ENCODE measurements at places on chromosomes 6 and 20.

DNA sequence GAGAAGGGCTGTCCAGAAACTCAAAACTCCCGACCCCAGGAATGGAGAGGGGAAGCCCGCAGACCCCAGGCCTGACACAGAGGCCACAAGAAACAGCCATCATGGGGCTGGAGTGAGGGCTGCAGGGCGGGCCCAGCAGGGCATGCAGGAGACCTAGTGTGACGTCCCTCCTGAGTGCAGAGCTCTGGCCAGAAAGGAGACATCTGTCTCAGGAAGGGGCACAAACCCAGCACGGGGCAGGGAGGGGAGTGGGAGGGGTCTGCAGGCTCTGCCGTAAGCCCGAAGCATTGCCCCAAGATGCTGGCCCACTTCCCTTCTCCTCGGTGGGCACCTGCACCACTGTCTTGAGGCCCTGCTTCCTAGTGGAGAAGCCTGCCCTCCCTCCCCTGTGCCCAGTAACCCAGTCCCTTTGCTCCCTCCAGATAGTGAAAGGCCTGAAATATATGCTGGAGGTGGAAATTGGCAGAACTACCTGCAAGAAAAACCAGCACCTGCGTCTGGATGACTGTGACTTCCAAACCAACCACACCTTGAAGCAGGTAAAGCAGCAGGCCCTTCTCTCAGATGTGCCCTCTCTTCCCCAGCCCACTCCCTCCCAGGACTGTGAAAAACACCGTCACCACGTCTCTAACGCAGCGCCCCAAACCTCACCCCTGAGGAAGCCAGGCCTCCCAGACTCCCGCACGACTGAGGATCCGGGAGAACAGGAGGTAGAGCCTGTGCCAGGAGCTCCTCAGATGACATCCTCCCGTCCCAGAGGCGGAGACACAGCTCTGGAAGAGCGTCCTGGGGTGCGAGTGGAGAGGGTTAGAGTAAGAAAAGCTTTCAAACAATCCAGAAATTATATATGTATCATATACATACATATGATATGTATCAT is 9.7 kb downstream of the CST7 start:
- DNase-seq, result no peak

DNA sequence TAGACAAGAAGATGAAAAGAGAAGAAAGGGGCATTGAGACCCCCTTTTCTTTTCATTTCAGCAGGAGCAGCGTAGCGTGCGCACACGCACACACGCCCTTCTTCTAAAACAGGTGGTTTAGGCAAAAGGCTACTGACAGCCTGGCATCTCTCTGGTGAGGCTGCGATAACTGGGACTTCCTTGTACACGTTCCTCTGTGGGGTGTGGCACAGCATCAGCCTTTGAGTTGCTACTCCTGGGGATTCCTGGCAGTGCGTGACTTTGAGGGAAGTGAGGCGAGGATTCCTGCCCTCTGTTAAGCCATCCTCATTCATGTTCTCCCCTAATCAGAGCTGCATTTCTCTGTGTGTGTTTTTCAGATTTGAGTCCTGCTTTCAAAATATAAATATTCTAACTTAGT is 94.7 kb downstream of the TMEM170B start:
- DNase-seq, result no peak

DNA sequence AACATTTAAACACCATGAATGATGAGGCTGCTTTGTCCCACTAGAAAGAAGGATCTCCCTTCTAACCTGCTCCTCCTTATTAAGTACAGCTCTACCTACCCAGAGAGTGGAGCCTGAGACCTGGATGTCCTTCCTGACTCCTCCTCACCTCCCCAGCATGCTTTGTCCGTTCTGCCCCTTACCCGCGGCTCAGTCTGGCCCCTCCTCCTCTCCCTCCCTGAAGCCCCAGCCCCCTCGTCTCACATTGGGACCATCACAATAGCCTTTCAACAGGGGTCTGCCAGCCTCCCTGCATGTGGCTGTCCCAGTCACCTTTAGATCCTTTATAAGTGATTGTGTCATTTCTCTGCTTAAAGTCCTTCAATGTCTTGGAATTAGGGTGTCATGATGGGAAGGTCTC is 72.5 kb downstream of the DZANK1 start:
- no peak for DNase-seq

GRCh38 chr6:92847988-92848387 is 571.4 kb downstream of the EPHA7 start:
- DNase-seq, result no peak

- DNase-seq, result no peak
Measured at GRCh38 chr6:157272866-157273755, 50.2 kb downstream of the TMEM242 start.

Data from Panc1 (cell line).